ENCODE measurements at places on chromosomes 12 and 14. TPM values are rescaled to one million over a fixed set of nuclear protein-coding genes. Genes with fewer than 3 reads are reported as not detected.

Gene FOXA1
- not detected for total RNA-seq

- no peak for DNase-seq
Measured at GRCh38 chr14:95315579-95315978, 4.1 kb downstream of the CLMN start.

DNA sequence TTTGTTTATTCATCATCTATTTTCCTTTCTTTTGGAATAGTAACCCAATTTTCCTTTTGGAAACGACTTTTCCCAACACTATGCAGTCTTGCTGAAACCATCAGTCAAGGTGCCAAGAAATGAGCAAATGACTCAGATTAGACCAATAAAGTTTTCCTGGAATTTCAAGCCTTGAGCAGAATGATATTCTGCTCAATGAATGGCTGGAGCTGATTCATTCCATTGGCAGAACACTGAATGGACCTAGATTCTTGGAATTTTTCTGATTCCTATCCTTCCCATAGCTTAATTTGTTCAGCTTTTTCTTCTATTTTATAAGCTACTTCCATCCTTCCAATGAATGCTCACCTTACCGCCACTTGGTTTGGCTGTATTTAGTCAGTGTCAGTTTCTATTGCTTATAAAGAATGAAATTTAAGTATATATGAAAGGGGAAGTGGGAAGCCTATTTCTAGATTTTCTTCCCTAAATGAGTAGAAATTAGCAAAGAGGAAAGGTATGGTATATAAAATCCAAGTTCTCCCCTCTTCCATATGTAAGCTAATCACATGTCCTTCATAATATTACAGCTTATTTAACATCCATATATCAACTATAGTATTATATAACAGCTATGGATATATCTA is 89.0 kb downstream of the C14orf39 start:
- DNase-seq, result no peak

Gene TMTC1
- 17.1 TPM for total RNA-seq

DNA sequence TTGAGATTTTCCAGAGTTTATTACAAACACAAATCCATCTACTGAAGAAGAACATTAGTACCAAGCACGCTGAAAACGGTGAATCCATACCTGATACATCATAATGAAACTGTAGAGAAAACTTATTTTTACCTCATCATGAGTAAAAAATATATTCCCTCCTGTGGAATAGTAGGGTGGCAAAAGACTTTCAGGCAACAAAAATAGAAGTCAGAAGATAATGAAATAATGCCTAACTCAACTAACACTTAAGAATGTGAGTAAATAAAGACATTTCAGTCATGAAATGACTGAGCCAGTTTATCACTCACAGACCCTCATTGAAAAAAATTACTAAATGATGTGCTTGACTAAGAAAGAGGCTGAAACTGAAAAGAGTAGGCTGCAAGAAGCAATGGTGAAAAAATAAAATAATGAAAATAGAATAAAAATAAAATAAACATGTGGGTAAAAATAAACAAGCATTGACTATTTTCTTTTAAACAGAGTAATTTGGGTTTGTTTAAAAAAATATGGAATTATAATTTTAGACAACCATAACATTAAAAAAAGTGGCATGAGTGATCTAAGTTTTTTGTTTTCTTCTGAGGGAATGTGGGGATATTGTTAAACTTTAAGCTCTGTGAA is 148.6 kb downstream of the ASCL1 start:
- DNase-seq, result no peak

DNA sequence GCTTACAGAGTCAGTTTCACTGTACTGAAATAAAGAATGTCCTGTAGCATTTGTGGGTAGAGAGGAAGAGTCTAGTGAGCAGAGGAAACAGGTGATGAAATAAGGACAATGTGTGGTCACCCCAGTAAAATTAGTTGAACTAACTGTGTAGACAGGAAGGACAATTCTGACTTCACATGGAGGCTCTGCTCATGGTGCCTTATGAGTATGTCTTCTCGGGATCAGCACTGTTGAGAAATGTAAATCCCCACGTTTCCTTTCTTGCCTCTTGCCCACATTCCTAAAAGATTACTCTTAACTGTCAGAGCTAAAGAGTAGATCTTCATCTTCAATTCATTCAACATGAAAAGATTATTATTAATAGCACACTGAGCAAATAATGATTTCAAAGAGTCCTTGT is 113.2 kb upstream of the FLRT2 start:
- no peak for DNase-seq

Measured in frontal cortex (tissue), 4 donors.